ENCODE measurements at places on chromosomes 3 and 15. TPM values are rescaled to one million over a fixed set of nuclear protein-coding genes. Genes with fewer than 3 reads are reported as not detected.

ARHGEF3 gene
- total RNA-seq = 18.3 TPM

DNA sequence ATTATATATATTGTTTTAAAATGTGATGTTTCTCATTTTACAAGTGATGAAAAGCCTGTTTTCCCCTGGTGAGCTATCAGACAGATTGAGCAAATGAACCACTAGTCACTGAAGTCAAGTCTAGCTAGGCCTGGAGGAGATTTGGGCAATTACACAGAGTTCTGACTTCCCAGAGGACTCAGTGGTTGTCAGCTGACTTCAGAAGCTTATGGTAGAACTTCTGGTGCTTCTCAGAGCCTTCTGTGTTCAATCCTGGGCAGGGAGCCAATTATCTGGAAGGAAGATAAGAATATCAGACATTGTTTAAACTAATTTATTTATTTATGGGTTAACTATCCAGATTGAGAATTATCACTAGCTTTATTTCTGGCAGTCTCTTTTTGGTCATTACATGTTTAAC lies 37.7 kb upstream of the NAALADL2 start:
- no peak for DNase-seq

GRCh38 chr15:75884041-75884440 lies 19.6 kb upstream of the FBXO22 start:
- no peak for DNase-seq

- DNase-seq = no peak
These were observed 67.6 kb upstream of the GCNT3 start for GRCh38 chr15:59543721-59544547.

GRCh38 chr3:106381286-106381938 lies 512.6 kb upstream of the CBLB start:
- no peak for DNase-seq

GPR171 gene
- 2.8 TPM for total RNA-seq

CSPG4 gene
- total RNA-seq = 29.9 TPM

DNA sequence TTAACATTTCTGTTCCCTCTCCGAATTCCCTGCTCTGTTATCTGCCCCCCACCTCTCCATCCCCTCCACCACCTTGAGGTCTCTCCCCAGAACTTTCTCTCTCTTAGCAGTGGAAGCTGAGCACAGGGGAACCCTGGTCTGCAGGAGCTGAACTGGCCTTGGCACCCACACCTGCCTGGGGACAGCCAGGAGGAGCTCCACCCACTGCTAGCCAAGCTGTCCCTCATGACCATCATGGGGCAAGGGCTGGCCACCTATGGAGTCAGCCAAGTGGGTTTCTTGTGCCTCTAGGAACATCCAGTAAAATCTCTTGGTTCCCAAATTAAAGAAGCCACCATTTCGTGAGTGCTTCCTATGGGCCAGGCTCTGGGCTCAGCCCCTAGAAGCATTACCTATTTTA lies 276.4 kb upstream of the TLE3 start:
- no peak for DNase-seq

TIGIT gene
- total RNA-seq = 0.72 TPM

PLS1 gene
- total RNA-seq = 3.2 TPM

GRCh38 chr3:53821631-53822121 lies 24.5 kb downstream of the CHDH start:
- no peak for DNase-seq

SEMA3G gene
- 200 TPM for total RNA-seq

DNA sequence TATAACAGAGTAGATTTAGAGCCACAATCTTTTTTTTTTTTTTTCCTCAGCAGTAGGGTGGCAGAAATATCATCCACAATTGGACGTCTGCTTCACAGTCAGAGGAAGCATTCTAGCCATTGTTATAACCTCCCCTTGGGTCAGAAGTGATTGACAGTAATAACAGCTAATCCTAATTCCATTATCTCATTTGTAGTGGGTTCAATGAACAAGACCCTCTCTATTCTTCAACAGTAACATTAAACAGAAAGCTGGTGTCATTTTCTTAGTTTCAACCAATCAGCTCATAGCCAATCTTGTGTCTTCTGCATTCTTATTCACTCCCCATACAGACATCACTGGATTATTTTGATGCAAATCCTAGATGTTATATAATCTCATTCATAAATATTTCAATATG lies 44.6 kb downstream of the QTRT2 start:
- DNase-seq = no peak

- no peak for DNase-seq
These were observed 132.4 kb upstream of the OSTN start for GRCh38 chr3:191066669-191067068.

RRP9 gene
- 20.0 TPM for total RNA-seq

GRCh38 chr15:57662091-57662744 lies 44.3 kb upstream of the POLR2M start:
- DNase-seq = no peak

DNA sequence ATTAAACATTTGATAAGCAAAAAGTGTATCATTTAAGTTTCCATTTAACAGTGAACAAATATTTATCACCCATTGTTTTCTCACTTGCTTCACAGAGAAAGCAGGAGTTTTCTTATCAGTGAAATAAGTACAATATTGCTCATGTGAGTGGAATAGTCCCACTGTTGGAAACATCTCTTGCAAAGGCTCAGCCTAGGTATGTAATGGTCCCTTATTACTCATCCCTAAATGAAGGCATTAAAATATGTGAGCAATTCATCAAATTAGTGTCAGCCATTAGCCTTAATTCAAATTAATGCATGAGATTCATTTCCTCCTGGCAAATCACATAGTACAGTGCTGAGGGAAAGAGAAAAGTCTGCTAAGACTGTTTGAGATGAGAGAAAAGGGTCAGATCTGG lies 9.6 kb upstream of the FMN1 start:
- no peak for DNase-seq
